Small intestine (tissue), 16 donors: ENCODE measurements at places on chromosomes 1 and 21. TPM values are rescaled to one million over a fixed set of nuclear protein-coding genes. Genes with fewer than 3 reads are reported as not detected.
A peak's percentile ranks its signal among the peaks of the same experiment; 100 is the strongest.

Gene RGS7
- 0.74 TPM for polyA plus RNA-seq

Gene ADAMTSL4
- polyA plus RNA-seq: 0.45 TPM

GRCh38 chr1:214187933-214188332, 93.0 kb upstream of the SMYD2 start:
- DNase-seq: no peak

- DNase-seq: no peak
These were observed 56.7 kb upstream of the CD1D start for GRCh38 chr1:158124034-158124433.

- no peak for DNase-seq
These were observed 28.4 kb downstream of the CLDN14 start for GRCh38 chr21:36451506-36451905.

GRCh38 chr21:44027607-44028286, 15.6 kb downstream of the TRAPPC10 start:
- no peak for DNase-seq

DNA sequence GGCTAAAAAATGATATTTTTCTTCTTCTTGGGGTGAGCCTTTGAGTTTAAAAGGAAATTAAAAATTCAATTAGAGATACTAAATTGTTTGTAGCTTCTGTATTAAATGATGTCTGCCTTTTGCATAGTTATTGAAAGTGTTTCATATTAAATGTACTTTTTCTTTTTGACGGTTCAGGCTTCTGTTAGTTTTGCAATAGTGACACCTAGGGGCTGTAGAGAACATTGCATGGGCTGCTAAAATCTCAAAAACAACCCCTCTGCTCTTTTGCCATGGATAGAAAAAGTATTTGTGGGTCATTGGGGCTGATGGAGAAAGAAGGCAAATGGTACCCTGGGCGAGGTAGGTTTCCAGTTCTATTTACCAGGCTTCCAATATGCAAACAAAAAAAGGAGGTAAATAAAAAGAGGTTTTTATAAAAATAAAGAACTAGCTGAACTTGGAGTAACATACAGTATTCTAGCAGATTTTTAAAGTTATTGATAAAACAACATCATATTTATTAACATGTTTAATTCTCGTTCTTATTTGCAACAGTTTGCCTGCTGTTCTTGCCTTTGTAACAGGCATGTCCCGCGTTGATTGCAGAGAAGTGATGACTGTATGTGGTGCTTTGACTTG, 115.4 kb upstream of the HOOK1 start:
- peak; percentile 61 for DNase-seq

GRCh38 chr1:100463791-100464424, 74.0 kb upstream of the GPR88 start:
- peak; percentile 46 for DNase-seq
